NK-92 treated with Interleukin-12 subunit alpha and Interleukin-12 subunit beta, amount 100 ng/mL, for 24 hours (cell line): ENCODE measurements at places on chromosomes 7 and 10.

- peak; percentile 20 for DNase-seq
Observed at GRCh38 chr7:45026984-45027773, 27.2 kb downstream of the CCM2 start.

- DNase-seq: no peak
Observed at GRCh38 chr10:129605266-129605985, 138.4 kb downstream of the MGMT start.

DNA sequence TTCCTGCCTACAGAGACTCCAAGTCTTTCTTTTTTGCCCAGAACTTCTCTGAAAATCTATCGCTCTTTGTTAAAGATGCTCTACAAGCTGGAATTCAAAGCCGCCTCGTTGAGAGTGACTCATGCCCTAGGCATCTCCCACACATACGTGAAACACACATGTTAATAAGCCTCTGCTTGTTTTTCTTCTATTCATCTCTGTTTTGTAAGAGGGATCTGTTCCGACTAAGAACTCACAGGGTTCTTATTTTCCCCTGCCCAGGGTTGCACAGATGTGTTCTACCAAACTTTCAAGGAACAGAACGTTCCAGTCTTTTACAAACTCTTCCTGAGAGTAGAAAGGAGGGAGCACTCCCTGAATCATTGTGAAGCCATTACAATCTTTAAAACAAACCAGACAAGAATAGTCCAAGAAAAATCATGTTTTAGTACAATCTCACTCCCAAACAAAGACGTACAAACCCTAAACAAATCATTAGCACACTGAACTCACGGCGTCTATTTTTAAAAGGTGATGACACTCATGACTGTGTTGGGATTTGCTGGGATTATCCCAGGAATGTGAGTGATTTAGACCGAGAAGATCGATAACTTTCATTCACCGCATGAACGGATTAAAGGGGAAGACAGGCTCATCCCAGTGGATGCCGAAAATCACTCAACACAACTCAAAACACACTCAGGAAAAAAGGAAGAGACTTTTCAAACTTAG lies 55.3 kb upstream of the INPP5A start:
- DNase-seq: no peak

DNA sequence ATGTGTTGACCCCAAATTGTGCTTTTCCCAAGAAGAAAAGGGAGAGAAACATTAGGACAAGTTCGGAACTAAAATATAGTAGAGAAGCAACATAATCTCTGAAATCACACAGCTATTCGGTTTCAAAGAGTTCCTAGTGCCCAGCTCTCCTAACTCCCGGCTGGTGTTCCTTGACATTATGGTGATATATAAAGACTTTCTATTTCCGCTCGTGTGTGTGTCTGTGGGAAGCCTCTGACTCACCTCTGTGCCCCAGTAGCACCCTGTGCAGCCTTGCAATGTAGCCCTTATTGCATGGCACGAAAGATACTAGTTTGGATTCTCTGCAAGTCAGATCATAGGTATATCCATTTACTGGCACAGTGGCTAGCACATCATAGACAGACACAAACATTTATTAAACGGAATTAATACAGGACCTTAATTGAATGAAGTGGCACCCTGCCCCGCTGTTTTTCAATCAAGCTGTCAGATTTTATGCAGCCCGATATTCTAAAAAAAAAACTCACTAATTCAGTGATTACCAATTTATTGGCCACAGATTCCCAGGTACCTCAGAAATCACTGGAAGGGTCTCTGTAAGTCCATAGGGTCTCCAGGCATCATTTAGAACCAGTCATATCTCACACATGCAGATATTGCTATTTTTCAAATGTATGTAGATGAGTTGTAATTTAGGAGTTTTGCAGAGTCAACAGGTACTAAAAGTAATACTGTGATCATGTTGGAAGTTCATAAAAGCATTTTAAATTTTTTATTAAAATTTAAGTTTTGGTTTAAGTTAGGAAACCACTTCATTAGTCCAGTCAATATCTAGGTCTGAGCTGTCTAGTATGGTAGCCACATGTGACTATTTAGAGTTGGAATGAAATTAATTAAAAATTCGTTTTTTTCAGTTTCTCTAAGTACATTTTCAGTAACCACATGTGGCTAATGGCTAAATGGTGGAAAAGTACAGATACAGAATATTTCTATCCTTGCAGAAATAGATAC lies 43.3 kb downstream of the SFTPD start:
- no peak for DNase-seq

DNA sequence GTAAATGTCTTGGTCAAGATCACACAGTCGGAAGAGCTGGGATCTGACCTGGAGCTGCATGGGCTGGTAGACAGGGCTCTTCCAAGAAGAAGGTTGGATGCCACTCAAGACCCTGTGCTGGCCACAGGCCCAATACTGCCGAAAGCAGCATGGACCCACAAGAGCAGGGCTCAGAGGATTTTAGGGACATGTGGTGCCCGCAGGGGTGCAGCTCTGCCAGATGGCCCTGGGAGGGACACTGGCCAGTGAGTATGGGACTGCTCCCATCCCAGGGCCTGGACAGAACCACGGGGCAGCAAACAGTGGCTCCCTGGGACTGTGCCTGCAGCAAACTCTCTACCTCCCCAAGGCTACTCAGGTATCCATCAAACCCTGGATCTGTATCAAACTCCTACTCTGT lies 12.4 kb downstream of the MAT1A start:
- no peak for DNase-seq
